ENCODE measurements at places on chromosomes 3 and 15.
A peak's percentile ranks its signal among the peaks of the same experiment; 100 is the strongest.

GRCh38 chr3:11642431-11643191 is 1.1 kb downstream of the VGLL4 start:
- DNase-seq: peak; percentile 53

DNA sequence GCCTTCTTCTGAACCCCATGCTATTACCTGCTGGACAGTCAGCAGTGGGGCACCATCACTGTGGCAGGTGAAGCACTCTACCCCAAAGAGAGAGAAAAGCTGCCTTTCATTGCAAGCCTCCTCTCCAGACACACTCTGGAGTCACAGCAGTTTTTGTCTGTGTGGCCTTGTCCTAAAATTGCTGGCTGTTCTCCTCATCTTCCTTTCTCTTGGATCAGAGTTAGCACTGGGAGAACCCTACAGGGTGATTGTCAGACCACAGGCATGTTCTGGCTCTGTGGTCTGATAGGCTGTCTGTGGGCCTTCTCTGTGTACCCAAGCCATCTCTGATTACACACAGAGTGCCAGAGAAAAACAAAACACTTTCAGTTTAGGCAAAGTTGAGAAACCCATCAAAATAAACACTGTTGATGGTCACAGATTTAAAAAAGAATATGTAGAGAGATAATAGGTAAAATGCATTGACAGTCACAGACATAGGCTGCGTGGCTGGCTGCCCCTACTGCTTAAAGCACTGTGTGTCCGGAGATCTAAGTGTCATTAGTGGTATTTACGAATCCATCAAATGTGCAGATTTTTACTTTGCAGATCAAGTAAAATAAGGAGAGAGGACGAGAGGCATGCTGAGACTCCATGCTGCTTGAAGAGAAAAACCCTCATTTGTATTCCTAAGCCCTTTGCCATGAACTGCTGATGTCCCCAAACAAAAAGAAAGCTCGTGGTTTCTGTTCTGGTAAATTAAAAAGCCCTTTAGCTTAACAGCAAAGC is 689.9 kb downstream of the TUSC7 start:
- no peak for DNase-seq

GRCh38 chr3:11543141-11543947 is 100.4 kb downstream of the VGLL4 start:
- DNase-seq: no peak

GRCh38 chr15:67849538-67849937 is 9.7 kb upstream of the RNU6-1 start:
- DNase-seq: no peak

- no peak for DNase-seq
Observed at GRCh38 chr3:42036483-42036823, 54.7 kb upstream of the TRAK1 start.

DNA sequence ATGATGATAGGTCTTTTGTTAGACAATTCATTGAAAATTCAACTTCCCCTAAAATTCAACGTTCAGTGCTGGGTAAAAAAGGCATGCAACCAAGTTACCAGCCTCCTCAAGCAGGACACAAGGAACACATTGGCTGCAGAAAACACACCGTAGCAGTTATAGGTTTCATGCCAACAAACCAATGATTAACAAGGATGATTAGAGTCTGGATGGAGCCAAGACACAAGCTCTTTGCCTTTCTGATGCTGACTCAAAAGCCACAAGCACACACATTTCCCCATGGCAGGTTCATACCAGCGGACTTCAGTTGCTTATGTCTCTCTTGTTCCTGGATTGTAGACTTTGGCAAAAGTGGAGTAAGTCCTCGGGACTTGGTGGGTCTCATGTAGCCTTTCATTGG is 105.8 kb downstream of the DHX30 start:
- DNase-seq: no peak

- DNase-seq: no peak
Observed at GRCh38 chr15:89090791-89091626, 2.8 kb downstream of the ABHD2 start.

DNA sequence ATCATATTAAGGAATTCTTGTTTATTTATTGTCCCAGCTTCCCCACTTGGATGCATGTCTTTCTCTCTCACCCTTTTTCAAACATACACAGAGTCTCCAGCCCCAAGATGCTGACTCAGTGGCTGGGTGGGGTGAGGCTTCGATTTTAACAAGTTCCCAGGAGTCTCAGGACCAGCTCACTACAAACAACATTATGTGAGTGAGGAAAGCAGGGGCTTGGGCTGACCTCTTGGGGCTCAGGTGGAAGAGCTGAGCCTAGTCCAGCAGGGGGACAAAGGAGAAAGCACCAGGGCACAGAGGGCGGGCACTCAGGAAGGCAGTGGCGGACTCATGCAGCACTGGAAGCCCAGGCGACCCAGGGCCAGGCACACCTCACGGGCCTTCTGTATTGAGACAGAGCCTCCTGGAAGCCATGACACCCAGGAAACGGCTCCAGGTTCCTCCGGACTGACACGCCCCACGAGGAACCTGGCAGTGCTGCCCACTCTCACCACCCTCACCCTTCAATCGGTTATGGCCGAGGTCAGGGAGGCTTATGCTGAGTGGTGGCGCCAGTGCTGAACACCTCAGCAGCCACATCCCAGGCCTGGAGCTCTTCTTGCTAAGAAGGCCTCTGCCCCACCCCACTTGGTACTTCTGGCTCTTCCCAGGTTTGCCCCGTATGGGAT is 97.4 kb downstream of the LRIG1 start:
- no peak for DNase-seq

DNA sequence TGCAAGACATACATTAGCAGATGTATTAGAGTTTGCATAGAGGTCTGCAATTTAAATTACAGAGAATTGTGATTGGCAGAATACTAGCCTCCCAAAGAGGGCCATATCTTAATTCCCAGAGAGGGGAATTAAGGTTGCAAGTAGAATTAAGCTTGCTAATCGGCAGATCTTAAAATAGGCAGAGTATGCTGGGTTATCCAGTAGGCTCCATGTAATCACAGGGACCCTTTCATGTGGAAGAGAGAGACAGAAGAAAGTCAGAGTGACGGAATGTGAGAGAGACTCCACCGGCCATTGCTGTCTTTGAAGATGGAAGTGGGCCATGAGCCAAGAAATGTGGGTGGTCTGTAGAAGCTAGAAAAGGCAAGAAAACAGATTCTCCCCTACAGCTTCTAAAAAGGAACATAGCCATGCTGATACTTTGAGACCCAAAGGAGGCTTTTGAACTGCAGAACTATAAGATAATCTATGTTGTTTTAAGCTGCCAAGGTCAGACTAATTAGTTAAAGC is 38.8 kb downstream of the IMPG2 start:
- no peak for DNase-seq

- no peak for DNase-seq
Observed at GRCh38 chr15:48177383-48177765, 721 bp downstream of the MYEF2 start.

DNA sequence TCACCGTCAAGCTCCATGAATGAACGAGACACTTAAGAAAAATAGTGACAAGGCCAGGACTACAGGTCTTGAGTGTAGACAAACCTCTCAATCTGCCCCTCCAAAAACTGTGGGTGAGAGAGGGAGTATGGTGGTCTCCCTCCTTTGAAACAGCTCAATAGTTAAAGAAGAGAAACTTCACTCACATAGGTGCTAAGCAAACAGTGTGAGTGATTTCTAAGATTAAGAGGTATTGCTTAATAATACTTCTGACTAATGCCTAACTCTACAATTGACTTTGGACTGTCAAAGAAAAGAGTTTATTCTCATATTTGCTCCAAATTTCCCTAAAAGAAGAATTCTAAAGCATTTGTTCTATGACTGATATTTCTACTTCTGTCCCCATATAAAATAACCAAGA is 17.0 kb upstream of the TMEM108 start:
- DNase-seq: no peak

- no peak for DNase-seq
Observed at GRCh38 chr15:90190606-90191343, 10.4 kb upstream of the SEMA4B start.

DNA sequence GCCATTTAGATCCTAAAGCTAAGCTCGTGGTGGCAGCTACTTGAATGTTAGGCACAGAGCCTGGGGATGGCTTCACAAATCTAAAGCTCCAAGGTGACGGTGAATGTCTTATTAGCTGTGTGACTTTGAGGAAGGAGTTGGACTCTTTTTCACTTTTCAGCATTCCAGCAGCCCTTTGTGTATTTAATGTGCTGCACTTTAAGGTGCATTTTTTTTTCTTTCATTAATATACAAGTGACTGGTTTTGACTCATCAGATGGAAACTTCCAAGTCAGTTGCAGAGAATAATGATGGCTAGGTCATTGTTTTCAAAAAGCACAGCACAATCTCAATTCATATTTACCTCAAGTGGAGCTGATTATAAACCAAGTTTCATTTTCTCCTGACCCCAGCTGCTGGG is 55.8 kb downstream of the TMED3 start:
- no peak for DNase-seq

- DNase-seq: no peak
Observed at GRCh38 chr3:121736112-121736511, 13.4 kb downstream of the GOLGB1 start.

- no peak for DNase-seq
Observed at GRCh38 chr3:110623571-110623970, 448.0 kb upstream of the NECTIN3 start.

DNA sequence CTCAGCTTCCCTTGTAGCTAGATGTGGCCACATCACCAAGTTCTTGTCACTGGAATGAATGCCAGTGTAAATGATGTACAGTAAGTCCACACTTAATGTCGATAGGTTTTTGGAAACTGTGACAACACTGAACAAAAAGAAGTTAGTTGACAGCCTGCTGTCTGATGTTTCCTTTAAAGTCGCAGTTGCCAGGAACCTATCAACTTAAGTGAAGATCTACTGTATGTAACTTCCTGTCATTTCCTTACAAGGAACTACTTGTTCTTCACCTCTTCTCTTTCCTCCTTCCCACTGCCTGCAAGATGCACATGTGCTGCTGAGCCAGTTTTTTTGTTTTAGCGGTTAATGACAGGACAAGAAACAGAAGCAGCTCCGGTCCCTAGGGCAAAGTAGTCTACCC is 44.6 kb downstream of the HDGFL3 start:
- DNase-seq: no peak

Data from stimulated activated CD8-positive, alpha-beta memory T cell treated with anti-CD3 and anti-CD28 coated beads, Interleukin-7, amount 100 ng/mL, for 48 hours (primary cell).